Epithelial cell of prostate (primary cell): ENCODE measurements at places on chromosomes 1 and 21.
A peak's percentile ranks its signal among the peaks of the same experiment; 100 is the strongest.

- DNase-seq = no peak
Measured at GRCh38 chr21:17270229-17270628, 242.6 kb upstream of the CXADR start.

- DNase-seq = no peak
Measured at GRCh38 chr1:60888126-60888525, 194.2 kb upstream of the NFIA start.

DNA sequence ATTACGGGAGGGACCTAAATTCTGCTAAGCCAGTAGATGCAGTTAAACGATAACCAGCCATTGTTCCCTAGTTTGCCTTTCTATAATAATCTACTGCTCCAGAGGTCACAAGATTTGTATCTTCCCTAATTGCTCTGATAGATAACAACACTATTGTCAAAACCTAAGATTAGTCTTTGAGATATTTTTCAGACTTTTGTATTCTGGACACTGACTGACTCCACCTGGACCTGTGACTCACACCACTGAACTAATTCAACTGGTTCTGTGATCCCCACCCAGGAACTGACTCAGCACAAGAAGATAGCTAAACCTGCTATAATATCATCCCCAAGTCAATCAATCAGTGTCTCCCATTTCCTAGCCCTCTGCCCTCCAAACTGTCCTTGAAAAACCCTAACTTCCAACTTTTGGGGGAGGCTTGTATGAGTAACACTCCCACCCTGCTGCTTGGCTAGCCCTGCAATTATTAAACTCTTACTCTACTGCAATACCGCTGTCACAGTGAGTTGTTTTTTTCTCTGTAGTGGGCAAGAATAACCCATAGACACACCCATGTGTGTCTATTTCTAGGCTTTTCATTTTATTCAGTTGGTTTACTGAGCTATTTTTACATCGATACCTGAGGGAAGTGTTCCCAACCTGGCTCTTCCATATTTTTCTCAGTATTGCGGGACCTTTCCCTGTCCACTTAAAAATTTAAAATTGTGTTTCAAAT lies 11.2 kb downstream of the KIFAP3 start:
- peak; percentile 60 for DNase-seq

DNA sequence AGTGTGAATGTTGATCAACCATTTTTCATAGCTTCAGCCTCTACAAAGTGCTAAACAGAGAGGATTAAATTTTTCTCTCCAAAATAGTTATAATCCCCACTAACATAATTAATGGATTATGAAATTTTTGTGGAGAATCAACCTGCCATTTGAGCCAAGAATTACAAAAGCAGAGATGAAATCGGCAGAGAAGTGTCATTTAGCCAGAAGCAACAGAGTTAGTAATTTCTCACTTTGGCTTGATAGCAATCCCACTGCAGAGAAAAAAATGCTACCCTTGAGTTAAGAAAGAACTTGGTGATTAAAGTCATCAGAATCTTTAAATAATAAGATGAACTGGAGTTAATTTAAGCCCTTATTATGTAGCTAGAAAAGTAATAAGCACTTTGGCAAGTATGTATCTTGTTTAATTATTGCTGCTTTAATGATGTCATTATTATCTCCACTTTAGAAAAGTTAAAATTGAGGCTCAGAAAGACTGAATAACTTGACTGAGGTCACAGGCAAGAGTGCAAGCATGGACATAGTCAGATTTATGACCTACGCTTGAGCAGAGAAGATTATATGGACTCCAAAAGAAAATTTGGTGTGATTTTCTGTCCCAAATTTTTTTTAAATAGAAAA lies 37.3 kb downstream of the RGS4 start:
- DNase-seq = no peak
